Osteoblast (primary cell): ENCODE measurements at places on chromosomes 5 and 9.

DNA sequence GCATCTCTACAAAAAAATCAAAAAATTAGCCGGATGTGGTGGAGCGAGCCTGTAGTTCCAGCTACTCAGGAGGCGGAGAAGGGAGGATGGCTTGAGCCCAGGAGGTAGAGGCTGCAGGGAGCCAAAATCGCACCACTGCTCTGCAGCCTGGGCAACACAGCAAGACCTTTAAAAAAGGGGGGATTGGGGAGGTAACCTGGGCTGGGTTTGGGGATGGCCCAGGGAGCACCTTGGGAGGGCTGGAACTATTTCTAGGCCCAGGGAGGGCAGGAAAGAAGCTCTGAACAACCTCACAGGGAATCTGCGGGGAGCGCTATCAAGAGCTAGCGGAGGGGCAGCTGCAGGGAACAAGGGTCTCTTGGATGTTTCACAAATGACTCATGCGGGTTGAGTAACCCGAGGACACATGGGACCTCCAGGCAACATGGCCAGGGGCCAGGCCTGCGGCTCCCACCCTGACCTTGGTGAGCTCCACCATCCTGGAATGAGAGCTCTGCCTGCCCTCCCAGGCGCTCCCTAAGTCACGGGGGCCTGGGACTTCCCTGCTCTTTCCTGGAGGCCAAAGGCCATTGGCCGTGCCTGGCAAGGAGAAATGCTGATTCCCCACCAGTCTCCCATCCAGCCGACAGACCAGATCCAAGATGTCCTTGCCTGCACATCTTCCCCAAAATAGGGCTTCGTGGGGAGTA is 23.4 kb downstream of the SARDH start:
- peak; percentile 88 for DNase-seq

GRCh38 chr9:111068771-111069170 is 30.5 kb upstream of the LPAR1 start:
- no peak for DNase-seq

DNA sequence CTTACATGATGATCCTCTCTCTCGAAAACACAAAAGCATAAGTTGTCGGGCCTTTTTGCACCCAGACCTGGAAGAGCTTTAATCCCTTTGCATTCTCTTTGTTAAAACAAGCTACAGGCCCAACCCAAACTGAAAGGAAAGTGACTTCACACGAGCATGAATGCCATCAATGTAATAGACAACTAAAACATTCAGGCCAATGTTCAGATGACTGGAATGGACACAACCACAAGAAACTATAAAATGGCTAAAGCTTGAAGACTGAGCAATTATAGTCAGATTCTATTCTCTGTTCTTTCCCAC is 45.5 kb downstream of the RFX3 start:
- no peak for DNase-seq

DNA sequence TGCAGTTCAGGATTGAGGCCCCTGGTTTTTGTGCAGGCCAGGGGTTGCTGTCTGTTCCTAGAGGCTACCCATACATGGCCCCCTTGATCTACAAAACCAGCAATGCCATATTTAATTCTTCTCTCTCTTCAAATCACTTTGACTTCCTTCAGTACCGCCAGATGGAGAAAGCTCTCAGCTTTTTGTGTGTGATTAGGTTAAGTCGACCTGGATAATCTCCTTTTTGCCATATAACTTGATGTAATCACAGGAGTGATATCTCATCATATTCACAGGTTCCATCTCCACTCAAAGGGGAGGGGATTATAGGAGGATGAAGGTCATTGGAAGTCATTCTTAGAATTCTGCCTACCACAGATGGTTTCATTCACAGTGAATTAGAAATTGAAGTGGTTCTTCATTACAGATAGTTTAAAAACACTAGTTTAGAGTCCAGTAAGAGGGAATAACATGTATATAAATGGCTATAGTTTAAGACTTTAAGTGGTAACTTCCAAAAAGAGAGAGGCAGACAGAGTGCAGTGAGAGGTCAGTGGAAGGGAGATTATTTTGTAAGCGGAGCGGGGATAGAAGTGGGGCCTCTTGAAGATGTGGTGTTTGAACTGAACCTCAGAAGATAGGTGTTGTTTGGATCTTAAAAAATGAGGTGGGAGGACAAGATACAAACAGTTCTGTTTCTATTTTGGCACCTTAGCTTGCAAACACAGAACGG is 85.9 kb downstream of the GALNT10 start:
- DNase-seq = no peak

- peak; percentile 68 for DNase-seq
Observed at GRCh38 chr5:55278778-55279177, 28.7 kb downstream of the DHX29 start.

- DNase-seq = no peak
Observed at GRCh38 chr9:83508067-83508466, 30.1 kb downstream of the FRMD3 start.

DNA sequence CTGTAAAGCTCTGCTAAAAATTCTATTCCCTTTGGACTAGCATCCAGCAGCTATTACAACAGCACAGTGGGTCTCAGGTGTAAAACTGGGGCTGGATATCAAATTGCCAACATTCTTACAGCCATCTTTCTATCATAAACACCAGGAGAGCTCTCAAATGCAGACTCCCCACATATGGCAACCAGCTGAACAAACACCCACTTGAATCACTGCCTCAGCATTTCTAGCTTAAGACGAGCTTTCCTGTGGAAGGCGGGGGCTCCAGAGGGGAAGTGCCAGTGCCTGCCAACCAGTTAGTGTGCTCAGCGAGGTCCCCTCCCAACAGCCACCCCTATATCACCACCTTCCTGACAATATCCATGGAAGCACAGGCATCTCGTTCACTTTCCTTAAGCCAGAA is 62.2 kb downstream of the IPPK start:
- peak; percentile 94 for DNase-seq

DNA sequence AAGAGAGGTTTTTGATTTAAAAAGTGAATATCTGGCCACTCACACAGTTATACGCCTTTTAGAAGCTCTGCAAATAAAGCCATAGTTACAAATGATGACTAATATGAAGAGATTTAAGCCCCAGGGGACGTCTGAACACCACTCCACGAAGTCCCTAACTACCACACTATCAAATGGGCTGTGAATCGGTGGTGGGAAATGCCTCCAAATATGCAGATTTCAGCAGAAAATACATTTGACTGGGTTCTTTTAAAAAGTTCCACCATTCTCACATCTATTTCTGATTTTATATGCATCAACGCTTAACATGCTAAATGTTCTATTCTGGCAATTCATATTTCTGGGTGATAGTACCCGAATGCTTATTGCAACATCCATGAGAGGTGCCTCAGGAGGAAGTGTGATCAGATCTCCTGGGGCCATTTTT is 22.5 kb downstream of the TICAM2 start:
- DNase-seq = no peak

GRCh38 chr5:74149395-74149794 is 491.1 kb downstream of the ENC1 start:
- no peak for DNase-seq

GRCh38 chr9:131282688-131283422 is 6.5 kb upstream of the FAM78A start:
- peak; percentile 91 for DNase-seq

DNA sequence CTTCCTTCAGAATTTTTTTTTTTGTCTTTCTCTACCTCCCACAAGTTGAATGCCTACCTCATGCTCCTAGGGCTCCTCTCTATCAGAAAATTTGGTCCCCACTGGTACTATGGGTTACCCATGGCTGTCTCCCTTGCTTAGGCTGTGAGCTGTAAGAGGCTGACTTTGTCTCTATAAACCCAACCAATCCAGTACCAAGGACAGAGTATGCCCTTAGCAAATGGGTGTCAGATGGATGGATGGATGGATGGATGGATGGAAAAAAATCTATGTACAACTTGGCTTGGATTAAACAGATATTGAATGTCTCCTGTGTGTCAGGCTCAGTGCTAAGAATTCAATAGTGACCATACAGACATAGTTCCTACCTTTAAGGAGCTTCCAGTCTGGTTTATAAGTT is 398.2 kb upstream of the TRPC7 start:
- DNase-seq = no peak

- peak; percentile 48 for DNase-seq
Observed at GRCh38 chr5:31886206-31886605, 247.3 kb downstream of the PDZD2 start.

GRCh38 chr5:891837-892393 is 686 bp downstream of the BRD9 start:
- DNase-seq = peak; percentile 96

GRCh38 chr5:139804800-139805397 is 9.3 kb downstream of the PSD2 start:
- DNase-seq = peak; percentile 32

DNA sequence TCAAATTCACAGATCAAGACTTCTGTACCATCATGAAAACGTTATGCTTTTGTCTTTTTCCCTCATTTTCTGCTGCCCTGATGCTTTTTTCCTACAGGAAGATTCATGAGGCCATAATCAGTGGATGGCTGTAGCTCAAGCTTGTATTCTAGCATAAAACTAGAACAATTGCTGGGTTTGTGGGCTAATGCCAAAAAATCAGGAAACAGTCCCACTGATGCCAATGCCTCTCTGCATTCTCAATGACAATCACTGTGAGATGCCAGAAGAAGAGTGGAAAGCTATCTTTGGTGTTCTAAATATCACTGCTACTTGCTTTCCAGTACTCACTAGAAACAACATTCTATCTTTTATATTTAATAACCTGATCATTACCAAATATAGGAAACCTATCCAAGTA is 33.3 kb upstream of the FAM170A start:
- no peak for DNase-seq

DNA sequence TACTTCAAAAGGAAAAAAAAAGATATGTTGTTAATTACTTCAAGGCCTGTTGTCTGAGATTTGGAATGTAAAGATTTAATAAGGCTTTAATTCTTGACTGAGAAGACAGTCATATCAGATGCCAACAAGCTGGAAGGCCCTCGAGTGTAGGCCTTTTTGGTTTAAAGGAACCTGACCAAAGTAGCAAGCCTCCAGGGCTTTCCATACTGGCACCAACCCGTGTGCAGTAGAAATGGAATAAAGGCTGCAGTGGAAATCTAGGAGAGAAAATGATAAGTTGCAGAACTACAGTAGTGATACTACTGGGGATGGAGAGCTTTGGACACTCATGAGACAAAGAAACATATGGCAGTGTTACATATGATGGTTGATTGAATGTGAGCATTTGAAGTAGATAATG is 358.0 kb downstream of the TAF11L14 start:
- no peak for DNase-seq

DNA sequence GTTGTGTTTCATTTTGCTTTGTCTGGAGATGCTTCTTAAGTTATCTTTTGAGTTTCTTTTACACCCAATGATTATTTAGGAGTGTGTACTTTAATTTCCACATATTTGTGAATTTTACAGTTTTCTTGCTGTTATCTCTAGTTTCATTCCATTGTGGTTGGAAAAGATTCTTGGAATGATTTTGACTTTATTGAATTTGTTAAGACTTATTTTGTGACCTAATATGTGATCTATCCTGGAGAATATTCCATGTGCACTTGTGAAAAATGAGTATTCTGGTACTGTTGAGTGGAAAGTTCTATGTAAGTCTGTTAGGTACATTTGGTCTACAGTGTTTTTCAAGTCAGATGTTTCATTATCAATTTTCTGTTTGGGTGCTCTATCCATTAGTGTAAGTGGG is 24.4 kb upstream of the GRAMD2B start:
- DNase-seq = no peak

DNA sequence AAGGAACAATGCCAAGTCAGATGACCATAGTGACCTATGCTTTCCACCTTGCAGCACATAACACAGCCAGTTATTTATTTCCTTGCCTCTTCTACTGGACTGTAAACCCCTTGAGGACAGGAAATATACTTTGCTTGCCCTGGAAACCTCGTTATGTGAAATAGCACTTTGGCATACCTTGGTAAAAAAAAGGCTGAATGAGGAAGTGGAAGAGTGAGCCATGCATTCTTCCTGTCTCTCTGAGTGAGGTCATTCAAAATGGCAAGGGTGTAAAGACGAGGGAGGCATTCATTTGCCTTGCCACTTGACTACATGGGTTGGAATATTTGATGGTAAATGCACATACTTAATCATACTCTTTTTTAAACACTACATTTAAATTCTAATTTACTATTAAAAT is 42.8 kb upstream of the SVEP1 start:
- no peak for DNase-seq

DNA sequence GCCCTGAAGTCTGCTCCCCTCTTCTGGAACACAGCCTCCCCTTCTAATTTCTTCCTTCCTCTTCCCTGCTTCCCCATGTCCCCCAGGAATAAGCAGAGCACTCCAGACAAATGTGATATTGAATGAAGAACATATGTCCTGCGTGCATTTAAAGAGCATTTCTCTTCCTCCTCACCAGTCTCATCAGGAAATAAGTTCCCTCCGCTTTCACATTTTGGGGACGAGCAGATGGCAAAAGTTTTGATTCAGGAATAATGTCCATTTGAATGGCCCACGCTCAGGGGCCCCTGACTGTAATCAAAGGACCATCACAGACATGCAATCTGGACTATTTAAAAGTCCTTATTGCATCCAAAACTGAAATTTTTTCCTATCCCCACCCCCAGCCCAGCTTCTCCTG is 316.1 kb downstream of the CDK5RAP2 start:
- DNase-seq = no peak

DNA sequence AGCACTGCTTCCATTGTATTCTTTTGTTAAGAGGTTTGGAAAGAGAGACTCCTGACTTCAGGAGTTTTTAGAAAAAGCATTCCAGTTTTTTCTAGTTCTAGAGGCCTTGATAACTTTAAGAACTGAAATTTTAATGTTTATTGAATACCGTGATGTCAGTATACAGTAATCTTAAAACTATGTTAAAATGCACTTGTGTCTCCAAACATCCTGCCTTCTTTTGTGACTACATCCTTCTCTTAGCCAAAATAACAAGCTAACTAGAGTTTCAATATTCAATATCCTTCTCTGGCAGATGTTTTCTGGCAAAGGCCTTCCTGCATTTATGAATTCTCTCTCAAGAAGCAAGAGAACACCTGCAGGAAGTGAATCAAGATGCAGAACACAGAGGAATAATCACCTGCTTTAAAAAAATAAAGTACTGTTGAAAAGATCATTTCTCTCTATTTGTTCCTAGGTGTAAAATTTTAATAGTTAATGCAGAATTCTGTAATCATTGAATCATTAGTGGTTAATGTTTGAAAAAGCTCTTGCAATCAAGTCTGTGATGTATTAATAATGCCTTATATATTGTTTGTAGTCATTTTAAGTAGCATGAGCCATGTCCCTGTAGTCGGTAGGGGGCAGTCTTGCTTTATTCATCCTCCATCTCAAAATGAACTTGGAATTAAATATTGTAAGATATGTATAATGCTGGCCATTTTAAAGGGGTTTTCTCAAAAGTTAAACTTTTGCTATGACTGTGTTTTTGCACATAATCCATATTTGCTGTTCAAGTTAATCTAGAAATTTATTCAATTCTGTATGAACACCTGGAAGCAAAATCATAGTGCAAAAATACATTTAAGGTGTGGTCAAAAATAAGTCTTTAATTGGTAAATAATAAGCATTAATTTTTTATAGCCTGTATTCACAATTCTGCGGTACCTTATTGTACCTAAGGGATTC is 43.1 kb downstream of the NDFIP1 start:
- DNase-seq = peak; percentile 56

- peak; percentile 65 for DNase-seq
Observed at GRCh38 chr9:136011376-136011702, 50.2 kb upstream of the UBAC1 start.
